ENCODE measurements at places on chromosomes 1 and 21.

GRCh38 chr1:3155926-3156220 is 86.9 kb downstream of the PRDM16 start:
- DNase-seq: no peak

GRCh38 chr21:37266515-37267221 is 466 bp downstream of the VPS26C start:
- DNase-seq: no peak

DNA sequence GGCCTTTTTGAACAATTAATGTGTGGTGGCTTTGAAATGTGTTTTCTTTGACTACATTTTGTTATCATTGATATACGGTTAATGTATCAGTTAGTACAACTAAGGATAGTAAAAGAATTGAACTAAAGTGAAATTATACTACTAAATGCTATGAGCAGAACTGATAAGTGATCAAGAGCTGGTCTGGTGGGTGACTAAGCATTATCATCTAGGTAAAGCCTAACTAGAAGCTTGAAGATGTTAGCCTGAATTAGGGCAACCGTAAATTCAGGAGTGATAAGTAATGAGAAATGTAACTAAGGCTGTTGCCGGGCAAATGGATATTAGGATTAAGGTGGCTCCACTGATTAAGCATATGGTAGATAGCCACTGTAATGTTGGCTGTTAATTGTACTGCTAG is 16.0 kb upstream of the GCLM start:
- DNase-seq: no peak

DNA sequence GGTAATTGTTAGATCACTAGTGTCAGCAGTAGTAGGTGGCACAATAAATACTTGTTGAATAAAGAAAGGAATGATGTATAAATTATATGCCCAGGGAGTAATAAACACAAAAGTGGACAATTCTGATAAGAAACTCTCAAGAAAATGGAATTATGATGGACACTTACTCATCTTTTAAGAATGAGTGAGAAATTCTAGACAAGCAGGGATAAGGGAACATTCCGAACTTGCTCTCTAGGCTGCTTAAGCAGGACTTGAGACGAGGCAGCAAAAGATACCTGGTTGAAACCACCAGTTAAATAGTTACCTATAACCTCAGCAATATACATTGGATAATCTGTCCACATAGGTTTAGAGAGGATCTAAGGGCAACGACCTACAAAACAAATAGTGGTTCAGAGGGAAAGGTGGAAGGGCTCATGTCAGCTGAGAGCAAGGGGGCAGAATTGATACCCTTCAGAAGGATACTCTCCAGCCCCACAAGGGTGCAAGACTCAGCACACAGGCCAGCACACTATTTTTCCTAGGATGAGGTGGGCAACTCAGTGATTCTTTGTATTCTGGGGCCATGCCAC is 46.3 kb downstream of the XCL2 start:
- DNase-seq: no peak

DNA sequence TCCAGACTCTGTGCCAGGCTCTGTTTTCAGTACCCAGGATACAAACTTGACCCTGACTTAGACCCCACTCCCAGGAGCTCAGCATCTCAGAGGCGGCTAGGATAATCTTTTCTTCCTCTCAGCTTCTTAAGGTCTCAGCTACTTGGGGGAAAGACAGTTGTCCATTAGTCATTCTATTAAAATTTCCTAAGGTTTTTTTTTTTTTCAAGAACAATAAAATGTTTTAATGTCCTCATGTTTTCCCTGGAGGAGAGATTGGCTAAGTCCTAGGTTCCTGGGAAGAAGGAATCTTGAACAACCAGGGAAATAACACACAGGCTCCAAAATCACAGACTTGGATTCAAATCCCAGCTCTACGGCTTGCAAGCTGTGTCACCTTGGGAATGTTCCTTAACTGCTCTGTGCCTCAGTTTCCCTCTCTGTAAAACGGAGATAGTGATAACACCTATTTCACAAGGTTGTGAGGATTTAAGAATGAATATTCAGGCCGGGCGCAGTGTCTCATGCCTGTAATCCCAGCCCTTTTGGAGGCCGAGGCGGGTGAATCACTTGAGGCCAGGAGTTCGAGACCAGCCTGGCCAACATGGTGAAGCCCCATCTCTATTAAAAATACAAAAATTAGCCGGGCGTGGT is 33.0 kb downstream of the CDK18 start:
- no peak for DNase-seq

- no peak for DNase-seq
Observed at GRCh38 chr21:15692711-15693110, 37.1 kb upstream of the USP25 start.

GRCh38 chr1:18107369-18108298 is at the start of gene IGSF21:
Gene IGSF21, plus strand, starts transcription at chr1:18107798. Its CDS starts 331 bp downstream, at chr1:18108129.
- no peak for DNase-seq

All from urothelium cell line (cell line).